ENCODE measurements at places on chromosomes 1 and 21. TPM values are rescaled to one million over a fixed set of nuclear protein-coding genes. Genes with fewer than 3 reads are reported as not detected.

The YY1AP1 gene
- 24.9 TPM for total RNA-seq

The MIXL1 gene
- total RNA-seq: not detected

The TINAGL1 gene
- not detected for total RNA-seq

The EPHA10 gene
- total RNA-seq: 0.32 TPM

The DIRAS3 gene
- total RNA-seq: 0.24 TPM

The SELL gene
- not detected for total RNA-seq

The SPATA45 gene
- 0.40 TPM for total RNA-seq

Data from SK-MEL-5 (cell line).